Gastrocnemius medialis (tissue), 4 donors: ENCODE measurements at places on chromosomes 4 and X. TPM values are rescaled to one million over a fixed set of nuclear protein-coding genes. Genes with fewer than 3 reads are reported as not detected.

GRCh38 chrX:1451251-1451660 lies 1.5 kb downstream of the ASMTL start:
- H3K4me3 ChIP-seq: peak overlapping the region; percentile 94
- peaks cover 15% of the 10 kb centered on the region for H3K4me1 ChIP-seq
- DNase-seq: peak; percentile 15
- no peaks in the 10 kb centered on the region for H3K36me3 ChIP-seq
- no peaks in the 10 kb centered on the region for H3K27me3 ChIP-seq

DNA sequence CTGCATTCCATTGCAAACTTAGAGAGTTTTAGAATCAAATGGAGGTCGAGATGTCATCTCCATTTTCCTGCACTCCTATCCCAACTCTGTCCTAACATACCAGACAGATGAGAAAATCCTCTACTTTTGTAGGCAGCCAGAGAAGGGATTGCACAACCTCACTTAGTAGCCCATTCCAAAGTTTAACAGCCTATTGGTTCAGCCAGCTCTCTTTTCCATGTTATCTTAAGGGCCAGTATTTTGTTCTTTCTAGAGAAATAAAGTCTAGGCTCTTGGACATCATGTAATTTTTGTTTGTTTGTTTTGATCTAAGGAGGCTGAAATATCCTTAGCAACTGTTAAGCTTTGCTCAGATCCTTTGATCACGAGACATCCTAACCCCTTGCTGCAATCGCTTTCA lies 173.0 kb downstream of the COX18 start:
- H3K4me1 ChIP-seq: no peaks in the 10 kb centered on the region
- H3K36me3 ChIP-seq: no peaks in the 10 kb centered on the region
- H3K27me3 ChIP-seq: no peaks in the 10 kb centered on the region
- no peak overlapping the region for H3K4me3 ChIP-seq
- no peak for DNase-seq

The USP17L28 gene
- not detected for total RNA-seq

DNA sequence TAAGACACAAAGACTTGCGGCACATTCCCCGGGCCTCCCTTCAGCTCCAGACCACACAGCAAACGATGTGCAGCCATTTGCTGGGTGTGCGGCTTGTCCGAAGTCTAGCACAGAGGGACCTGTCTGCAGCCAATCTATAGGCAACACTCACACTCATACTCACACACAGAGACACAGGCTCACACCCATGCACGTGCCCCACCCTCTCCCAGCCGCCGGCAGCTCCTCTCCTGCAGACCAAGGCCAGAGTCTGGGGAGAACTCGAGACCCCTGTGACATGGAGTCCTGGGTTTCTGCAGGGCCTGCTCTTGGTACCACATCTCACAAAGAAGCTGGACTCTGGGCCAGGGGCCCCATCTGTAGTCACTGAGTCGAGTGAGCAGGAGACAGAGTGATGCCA lies 245.4 kb upstream of the PSAPL1 start:
- H3K27me3 ChIP-seq: no peaks in the 10 kb centered on the region
- no peaks in the 10 kb centered on the region for H3K36me3 ChIP-seq
- DNase-seq: no peak
- no peaks in the 10 kb centered on the region for H3K4me1 ChIP-seq
- H3K27ac ChIP-seq: no peak overlapping the region

The FAM133A gene
- not detected for total RNA-seq

The TREX2 gene
- total RNA-seq: not detected

- H3K27ac ChIP-seq: no peak overlapping the region
- no peaks in the 10 kb centered on the region for H3K4me1 ChIP-seq
- H3K27me3 ChIP-seq: no peaks in the 10 kb centered on the region
- no peak overlapping the region for H3K4me3 ChIP-seq
These were observed 112.6 kb upstream of the FAM9A start for GRCh38 chrX:8913655-8914409.

The GSX2 gene
- total RNA-seq: not detected

GRCh38 chrX:33183361-33183760 lies 28.0 kb downstream of the DMD start:
- no peaks in the 10 kb centered on the region for H3K27me3 ChIP-seq
- DNase-seq: peak; percentile 82
- peak overlapping the region; percentile 37 for H3K4me3 ChIP-seq
- peak overlapping the region; percentile 81 for H3K27ac ChIP-seq
- peaks cover 6% of the 10 kb centered on the region for H3K4me1 ChIP-seq

GRCh38 chr4:55184600-55185523 lies 59.5 kb upstream of the KDR start:
- H3K4me3 ChIP-seq: no peak overlapping the region
- H3K36me3 ChIP-seq: no peaks in the 10 kb centered on the region
- H3K27ac ChIP-seq: no peak overlapping the region
- H3K27me3 ChIP-seq: no peaks in the 10 kb centered on the region
- no peak for DNase-seq
- peaks cover 9% of the 10 kb centered on the region for H3K4me1 ChIP-seq

The KDR gene
- total RNA-seq: 13.5 TPM

The GPR119 gene
- total RNA-seq: not detected

The LGI2 gene
- 0.05 TPM for total RNA-seq

The CFP gene
- total RNA-seq: 3.3 TPM

GRCh38 chr4:94014484-94015136 lies 186.1 kb downstream of the ATOH1 start:
- no peak overlapping the region for H3K4me3 ChIP-seq
- no peak overlapping the region for H3K27ac ChIP-seq
- no peaks in the 10 kb centered on the region for H3K36me3 ChIP-seq
- H3K27me3 ChIP-seq: no peaks in the 10 kb centered on the region

DNA sequence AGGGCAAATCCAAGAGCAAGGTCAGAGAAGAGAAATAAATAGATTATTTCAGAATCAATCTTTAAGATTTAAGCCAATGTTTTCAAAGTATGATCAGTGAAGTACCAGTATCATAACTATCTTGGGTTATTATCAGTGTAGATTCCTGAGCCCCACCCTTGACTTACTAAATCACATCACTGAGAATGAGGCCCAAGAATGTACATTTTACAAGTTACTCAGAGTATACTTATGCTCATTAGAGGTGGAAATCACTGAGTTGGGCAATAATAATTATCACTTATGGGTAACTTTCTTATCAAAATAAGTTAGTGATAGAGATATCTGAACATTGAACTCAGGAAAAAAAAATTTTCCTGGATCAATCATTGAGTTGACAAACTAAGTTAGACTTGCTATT lies 121.6 kb upstream of the NOCT start:
- H3K27ac ChIP-seq: no peak overlapping the region
- DNase-seq: no peak
- H3K36me3 ChIP-seq: no peaks in the 10 kb centered on the region
- no peaks in the 10 kb centered on the region for H3K27me3 ChIP-seq

DNA sequence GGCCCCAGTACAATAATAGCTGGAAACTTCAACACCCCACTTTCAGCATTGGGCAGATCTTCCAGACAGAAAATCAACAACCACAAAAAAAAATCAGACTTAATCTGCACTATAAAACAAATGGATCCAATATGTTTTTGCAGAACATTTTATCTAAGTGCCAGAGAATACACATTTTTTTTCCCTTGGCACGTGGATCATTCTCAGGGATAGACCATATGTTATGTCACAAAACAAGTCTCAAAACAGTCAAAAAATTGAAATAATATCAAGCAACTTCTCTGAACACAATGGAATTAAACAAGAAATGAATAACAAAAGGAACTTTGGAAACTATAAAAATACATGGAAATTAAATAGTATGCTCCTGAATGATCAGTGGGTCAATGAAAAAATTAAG lies 576.3 kb downstream of the PCDH19 start:
- H3K4me1 ChIP-seq: no peaks in the 10 kb centered on the region
- no peaks in the 10 kb centered on the region for H3K36me3 ChIP-seq
- H3K27ac ChIP-seq: no peak overlapping the region

The C4orf51 gene
- not detected for total RNA-seq

- H3K27ac ChIP-seq: no peak overlapping the region
- H3K27me3 ChIP-seq: no peaks in the 10 kb centered on the region
- no peaks in the 10 kb centered on the region for H3K36me3 ChIP-seq
- H3K4me1 ChIP-seq: no peaks in the 10 kb centered on the region
These were observed 131.7 kb downstream of the CLCN4 start for GRCh38 chrX:10288373-10288975.

- no peak for DNase-seq
- no peak overlapping the region for H3K27ac ChIP-seq
- no peaks in the 10 kb centered on the region for H3K36me3 ChIP-seq
These were observed 28.1 kb upstream of the HPSE start for GRCh38 chr4:83362492-83363329.

GRCh38 chrX:2828344-2828958 lies at the start of gene GYG2:
Gene GYG2, plus strand, starts transcription at chrX:2828930. Its CDS starts 1,259 bp downstream, at chrX:2830189.
- no peaks in the 10 kb centered on the region for H3K36me3 ChIP-seq
- no peak for DNase-seq
- H3K4me1 ChIP-seq: no peaks in the 10 kb centered on the region
- no peak within 1 kb of the TSS for H3K27ac ChIP-seq

The KLHL4 gene
- total RNA-seq: 0.05 TPM

The XAGE1A gene
- total RNA-seq: not detected
